ENCODE measurements at places on chromosomes 3 and 15.

DNA sequence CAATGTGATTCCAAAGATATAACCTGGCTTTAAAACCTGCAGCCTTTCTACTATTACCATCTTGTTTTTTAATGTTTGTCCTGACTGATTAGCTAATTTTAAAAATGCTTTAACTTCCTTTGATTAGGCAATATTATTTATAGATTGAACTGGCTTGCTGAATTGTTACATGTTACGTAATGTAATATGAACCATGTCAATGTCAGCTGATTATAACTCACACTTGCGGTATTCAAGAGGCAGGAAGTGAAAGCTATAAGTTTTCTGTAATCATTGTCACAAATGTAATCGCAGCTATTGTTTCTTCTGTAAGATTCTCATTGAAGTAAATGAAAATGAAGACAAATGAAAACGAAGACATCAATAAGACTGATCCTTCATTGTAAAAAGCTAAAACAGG lies 146.8 kb downstream of the ROBO2 start:
- no peak for DNase-seq

DNA sequence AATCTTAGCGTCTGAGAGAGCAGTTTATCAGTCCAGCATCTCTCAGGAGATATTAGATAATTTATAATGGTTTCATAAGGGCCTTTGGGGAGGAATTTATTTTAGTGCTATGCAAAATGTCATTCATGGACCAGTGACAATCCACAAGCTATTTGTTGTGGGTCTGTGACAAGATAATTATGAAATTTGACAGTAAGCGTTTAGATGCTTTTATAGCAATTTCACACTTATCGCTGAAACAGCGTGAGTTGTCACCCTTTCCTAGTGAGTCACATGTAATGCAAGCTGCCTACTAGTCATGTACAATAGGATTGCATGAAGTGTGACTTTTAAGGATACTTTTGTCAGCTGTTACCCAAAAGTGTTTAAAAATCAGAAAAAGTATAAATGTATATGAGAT lies 315.6 kb upstream of the THBS1 start:
- DNase-seq = no peak

- DNase-seq = peak; percentile 49
Observed at GRCh38 chr3:46946856-46947545, 29.5 kb downstream of the CCDC12 start.

GRCh38 chr15:39127925-39128617 lies 452.8 kb upstream of the THBS1 start:
- peak; percentile 32 for DNase-seq

DNA sequence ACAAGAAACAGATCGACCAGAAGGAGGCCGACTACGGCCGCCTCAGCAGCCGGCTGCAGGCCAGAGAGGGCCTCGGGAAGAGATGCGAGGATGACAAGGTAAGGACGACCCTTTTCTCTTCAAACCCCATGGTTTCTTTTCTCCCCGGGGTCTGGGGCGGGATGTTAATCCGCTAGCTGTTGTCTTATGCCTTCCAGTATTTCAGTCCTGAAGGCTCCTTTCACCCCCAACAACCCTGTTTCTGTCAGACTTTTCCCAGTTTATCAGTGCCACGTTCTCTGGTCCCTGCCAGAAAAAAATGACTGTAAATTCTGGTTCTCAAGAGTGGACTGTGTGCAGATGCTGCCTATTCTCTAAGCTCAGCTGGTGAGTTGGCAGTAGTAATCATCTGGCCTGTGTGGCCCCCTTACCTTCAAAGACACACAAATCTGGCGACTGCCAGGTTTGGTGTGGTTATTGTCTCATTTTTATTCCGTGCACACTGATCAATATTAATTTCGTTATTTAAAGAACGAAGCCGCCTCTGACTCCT lies 806 bp downstream of the GOLM2 start:
- no peak for DNase-seq

- DNase-seq = no peak
Observed at GRCh38 chr3:192637803-192638202, 89.5 kb downstream of the FGF12 start.

DNA sequence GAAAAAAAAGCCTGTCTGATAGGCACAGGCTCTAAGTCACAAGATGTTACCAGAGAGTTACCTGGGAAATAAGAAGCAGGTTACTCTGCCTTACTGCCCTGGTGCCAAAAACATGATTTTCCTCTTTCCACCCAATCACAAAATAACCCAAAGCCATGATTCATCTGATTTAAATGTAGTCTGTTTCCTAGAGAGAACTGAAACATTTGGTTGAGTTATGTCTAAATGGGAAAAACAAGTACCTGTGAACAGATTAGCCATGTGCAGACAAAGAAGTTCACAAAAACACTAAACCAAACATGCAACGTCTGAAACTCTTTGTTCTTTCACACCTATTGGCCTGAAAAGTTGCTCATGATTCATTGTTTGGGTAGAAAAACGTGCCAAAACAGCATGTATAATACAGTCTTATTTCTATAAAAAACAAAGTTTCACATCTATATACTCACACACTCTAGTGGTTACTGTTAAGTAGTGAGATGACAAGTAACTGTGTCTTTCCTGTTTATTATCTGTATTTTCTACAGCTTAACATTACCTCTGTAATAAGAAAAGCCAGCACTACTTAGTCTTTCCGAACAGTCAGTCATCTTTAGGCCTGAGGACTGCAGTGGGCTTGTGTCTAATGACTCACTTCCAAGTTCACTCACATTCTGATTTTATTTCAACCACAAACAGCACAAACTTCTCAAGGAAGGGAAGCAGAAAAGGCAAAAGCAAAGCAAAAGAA lies 30.2 kb downstream of the FAM174B start:
- no peak for DNase-seq

DNA sequence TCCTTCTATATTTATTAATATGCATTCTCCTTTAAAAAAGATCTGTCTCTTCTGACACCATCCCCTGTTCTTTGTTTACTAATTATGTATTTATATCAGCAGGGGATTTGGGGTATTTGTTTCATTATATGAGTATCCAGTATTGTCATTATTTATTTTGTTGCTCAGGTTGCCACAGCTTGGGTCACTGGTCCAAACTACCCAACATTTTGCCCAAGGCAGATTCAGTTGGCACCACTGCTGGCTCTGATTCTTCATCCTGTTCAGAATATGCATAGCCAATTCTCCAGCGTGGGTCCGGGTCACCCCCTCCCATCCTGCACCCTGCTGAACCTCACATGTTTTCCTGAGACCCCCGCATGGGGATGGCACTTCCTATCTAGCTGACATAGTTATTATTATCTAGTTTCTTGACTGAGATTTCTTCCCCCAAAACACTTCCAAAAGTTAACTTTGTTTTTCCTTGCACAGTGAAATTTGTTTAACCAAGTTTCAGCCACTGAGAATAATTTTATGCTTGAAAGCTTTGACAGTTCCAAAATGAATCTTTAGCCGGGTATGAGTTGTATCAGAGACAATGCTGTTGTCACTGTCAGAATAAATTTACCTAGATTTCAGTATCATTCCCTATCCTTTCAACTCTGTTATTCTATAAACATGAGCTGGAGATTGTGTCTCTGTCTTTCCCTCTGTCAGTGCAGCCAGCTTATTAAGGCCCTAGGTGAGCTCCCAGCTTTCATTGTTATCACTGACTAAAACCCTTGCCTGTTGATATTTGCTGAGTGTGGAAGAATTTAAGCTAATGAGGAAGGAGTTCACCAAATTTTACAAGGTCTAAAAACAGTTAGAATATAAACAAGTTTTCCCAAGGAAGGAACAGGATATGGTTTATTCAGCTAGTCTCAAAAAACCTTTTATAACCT lies 70.3 kb downstream of the TGFBR2 start:
- no peak for DNase-seq

GRCh38 chr3:101270149-101270548 lies 50.2 kb downstream of the IMPG2 start:
- no peak for DNase-seq

DNA sequence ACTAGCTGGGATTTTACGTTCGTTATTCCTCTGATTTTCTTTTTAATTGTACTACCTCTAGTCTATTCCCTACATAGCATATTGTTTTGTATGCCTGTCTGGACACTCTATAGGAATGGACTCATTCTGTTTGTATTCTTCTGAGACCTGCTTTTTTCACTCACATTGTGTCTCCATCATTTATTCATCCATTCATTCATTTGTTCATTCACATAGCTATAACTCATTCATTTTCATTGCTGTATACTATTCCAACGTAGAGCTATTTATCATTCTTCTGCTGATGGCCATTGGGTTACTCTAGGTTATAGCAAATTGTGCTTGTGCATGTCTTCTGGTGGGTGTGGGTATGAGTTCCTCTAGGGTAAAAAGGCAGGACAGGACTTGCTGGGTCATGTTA lies 74.0 kb upstream of the SLC6A6 start:
- DNase-seq = no peak

- no peak for DNase-seq
Observed at GRCh38 chr3:107920538-107920937, 170.3 kb downstream of the CD47 start.

- DNase-seq = no peak
Observed at GRCh38 chr3:194273743-194274310, 77.3 kb downstream of the CPN2 start.

DNA sequence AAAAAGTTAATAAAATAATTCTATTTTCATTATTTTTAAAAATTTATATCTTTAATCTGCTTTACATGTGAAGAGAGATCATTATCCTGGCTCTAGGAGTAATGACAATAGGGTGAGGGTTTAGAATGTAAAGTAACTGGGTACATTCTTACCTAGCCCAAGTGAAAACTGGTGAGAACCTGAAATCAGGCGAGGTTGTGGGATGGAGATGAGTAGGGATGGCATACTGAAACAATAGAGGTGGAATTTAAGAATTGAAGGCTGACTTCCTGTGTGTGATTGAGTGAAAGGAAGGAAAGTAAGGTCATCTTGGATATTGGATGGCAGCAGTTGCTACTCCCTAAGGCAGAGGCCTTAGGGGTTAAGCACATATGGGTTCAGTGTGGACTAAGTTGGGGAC lies 82.7 kb downstream of the MYRIP start:
- no peak for DNase-seq

GRCh38 chr15:64209680-64210334 lies 47.0 kb upstream of the PPIB start:
- no peak for DNase-seq

GRCh38 chr3:171173736-171174135 lies 147.2 kb upstream of the SLC2A2 start:
- peak; percentile 76 for DNase-seq

- no peak for DNase-seq
Observed at GRCh38 chr15:29294732-29295325, 25.2 kb upstream of the NSMCE3 start.

GRCh38 chr15:93417631-93418030 lies 328.6 kb upstream of the RGMA start:
- no peak for DNase-seq

GRCh38 chr3:100419406-100419805 lies 18.1 kb downstream of the LNP1 start:
- no peak for DNase-seq

GRCh38 chr15:31024330-31024729 lies 32.9 kb upstream of the MTMR10 start:
- DNase-seq = no peak

- no peak for DNase-seq
Observed at GRCh38 chr15:93983526-93983925, 247.8 kb upstream of the MCTP2 start.

DNA sequence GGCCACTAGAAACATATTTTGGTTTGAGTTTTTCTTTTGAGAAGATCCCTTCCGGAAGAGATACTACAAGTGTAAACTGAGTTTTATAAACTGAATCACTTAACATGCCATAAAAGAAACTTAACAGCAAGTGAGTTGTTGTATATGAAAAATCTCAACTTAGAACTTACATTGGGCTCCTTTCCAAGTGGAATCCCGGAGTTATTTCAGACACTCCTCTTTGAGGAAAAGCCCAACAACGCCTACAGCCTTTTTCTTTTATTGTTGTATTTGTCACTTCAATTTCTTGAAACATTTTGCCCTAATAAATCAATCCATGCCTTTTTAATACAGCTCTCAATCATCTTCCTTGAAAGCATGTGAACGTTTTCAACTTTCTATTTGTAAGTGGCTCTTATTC lies 137.3 kb downstream of the FEZF2 start:
- no peak for DNase-seq

- DNase-seq = no peak
Observed at GRCh38 chr15:70587896-70588567, 175.3 kb downstream of the UACA start.

DNA sequence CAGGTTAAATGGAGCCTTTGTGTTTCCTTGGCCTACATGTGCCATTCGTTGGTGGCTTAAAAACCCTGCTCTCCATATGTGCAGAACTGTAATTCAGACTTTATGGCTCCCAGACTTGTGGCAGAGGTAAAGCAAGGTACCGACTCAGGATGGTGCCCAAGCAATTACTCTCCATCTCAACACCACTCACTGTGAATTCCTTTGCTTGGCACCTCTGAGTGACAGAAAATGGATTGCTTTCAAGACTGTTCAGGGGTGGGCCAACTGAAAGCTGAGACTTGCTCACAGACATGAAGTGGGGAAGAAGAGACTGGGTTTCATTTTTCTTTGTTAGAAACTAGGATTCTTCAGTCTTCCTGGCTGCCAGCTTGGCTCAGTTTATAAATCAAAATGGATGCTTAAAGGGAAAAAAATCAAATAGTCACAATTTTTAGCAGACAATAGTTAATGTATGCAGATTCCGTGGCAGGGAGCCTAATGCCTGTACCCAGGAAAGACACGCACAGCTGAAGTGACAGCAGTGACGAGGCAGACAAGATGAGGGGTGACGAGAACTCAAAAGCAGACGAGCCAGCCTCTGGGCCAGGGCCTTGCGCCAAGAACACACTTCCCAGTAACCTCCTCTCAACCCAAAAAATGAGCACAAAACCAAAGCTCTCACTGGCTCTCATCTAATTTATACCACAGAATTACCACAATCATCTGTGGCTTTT lies 207.9 kb upstream of the SLC2A2 start:
- DNase-seq = no peak

DNA sequence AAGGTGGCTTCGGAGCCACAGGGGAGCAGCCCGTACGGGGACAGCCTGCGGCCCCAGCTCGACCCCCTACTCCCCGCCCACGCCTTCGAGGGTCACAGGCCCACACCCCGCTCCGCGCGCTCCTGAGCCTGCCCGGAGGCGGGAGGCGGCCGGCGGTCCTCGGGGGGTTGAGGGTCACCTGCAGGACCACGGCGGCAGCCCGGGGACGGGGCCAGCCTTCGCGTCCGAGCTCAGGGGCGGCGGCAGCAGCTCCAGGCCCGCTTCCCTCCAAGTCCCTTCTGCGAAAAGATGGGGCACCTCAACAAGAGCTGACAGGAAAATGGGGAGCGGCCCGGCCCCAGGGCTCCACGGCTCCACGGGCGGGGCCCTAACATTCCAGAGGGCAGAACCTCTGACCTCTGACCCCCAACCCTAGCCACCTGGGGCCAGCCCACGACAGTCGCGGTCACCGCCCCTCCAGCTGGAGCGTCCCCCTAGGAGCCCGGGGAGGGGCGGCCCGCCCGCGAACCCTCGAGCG lies 428 bp downstream of the LYSMD4 start:
- peak; percentile 29 for DNase-seq

GRCh38 chr15:100001405-100001804 lies 268.2 kb upstream of the LYSMD4 start:
- DNase-seq = no peak

- no peak for DNase-seq
Observed at GRCh38 chr3:11435440-11436165, 163.4 kb downstream of the ATG7 start.
